ENCODE measurements at places on chromosomes 6 and 20. TPM values are rescaled to one million over a fixed set of nuclear protein-coding genes. Genes with fewer than 3 reads are reported as not detected.

Gene SLC22A2
- total RNA-seq = not detected

Gene FOXA2
- 14.4 TPM for total RNA-seq

Gene SMPD2
- total RNA-seq = 12.6 TPM

Gene C20orf144
- total RNA-seq = not detected

Gene PLAGL1
- total RNA-seq = 14.4 TPM

Gene AK9
- total RNA-seq = 3.5 TPM

DNA sequence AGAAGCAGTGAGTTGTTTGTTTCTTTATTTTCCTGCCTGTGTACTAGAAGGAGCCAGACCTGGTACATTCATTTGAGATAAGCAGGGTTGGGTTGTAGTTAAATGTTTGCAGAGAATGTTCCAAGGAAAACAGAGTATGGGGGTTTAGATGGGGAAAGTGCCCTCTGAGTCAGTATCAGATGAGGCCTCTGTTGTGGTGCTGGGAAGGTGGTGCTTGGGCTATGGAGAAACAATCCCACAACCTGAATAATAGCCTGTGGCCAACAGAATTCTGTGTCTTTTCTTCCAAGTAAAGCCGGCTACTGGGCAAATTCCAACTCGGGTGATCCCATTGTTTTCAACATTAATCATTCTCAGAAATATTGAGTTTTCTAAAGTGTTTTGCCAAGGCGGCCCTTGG, 109.3 kb downstream of the RNF144B start:
- H3K36me3 ChIP-seq = no peaks in the 10 kb centered on the region
- DNase-seq = no peak
- no peaks in the 10 kb centered on the region for H3K27me3 ChIP-seq
- H3K27ac ChIP-seq = no peak overlapping the region
- H3K4me1 ChIP-seq = peaks cover 20% of the 10 kb centered on the region

- no peak overlapping the region for H3K4me3 ChIP-seq
- 0 out of 2 replicates have a peak, but pooled peaks cover 6% of the 10 kb centered on the region for H3K4me1 ChIP-seq
- no peaks in the 10 kb centered on the region for H3K36me3 ChIP-seq
- no peaks in the 10 kb centered on the region for H3K27me3 ChIP-seq
- no peak for DNase-seq
- H3K27ac ChIP-seq = no peak overlapping the region
Measured at GRCh38 chr20:4763261-4763660, 41.6 kb downstream of the PRND start.

DNA sequence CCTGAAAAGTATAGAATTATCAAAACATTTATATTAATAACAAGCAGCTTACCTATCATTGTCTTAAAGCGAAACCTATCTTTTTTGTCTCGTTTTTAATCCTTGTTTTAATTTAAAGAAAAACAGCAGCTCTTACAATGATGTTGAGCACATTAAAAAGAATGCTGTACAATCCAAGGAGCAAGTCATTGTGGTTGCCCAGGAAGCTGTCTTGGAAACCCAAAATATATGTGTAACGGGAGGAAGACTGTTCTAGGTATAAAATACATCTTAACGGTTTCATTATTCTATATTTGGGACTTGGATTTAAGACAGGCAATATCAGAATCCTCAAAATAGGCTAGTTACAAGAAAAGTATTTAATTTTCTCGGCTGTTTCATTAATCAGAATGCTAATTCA, 21.7 kb downstream of the ZNF133 start:
- H3K36me3 ChIP-seq = peaks cover 10% of the 10 kb centered on the region
- no peaks in the 10 kb centered on the region for H3K27me3 ChIP-seq
- H3K27ac ChIP-seq = no peak overlapping the region
- H3K4me3 ChIP-seq = no peak overlapping the region
- no peak for DNase-seq

DNA sequence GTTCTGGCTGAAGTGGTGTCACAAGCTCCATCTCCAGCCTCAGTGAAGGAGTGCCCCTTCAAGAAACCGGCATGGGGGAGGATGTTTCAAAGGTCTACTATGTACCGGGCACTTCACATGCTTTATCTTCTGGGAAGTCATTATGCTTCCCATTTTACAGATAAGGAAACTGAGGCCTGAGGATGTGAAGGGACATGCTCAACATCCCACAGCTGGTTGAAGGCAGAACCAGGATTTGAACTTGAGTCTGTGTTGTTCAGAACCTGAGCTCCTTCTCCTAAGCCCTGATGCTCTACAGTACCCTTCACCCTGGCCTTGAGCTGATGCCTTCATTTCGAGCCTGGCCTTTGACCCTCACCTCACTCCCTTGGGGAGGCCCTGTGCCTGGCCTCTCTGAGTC, 13.0 kb downstream of the GLP1R start:
- no peak overlapping the region for H3K4me3 ChIP-seq
- H3K27ac ChIP-seq = no peak overlapping the region
- no peak for DNase-seq
- no peaks in the 10 kb centered on the region for H3K4me1 ChIP-seq

DNA sequence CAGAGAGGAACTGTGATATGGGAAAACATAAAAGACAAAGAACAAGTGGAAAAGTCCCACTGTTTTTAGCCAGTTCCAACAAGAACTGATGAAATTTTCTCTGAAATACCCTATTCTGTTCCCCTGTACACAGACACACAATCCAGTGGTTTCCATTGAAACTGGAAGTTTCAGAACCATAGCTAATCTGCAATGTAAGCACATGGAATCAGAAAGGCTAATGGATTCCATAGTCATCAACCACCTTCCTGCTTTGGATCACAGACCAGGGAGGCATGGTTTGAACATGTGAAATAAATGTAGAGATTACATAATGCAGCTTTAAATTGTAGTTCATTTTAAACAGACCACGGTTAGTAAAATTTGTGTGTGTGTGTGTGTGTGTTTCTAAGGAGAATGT, 242.1 kb downstream of the GJA1 start:
- no peak overlapping the region for H3K27ac ChIP-seq
- H3K36me3 ChIP-seq = no peaks in the 10 kb centered on the region
- H3K4me3 ChIP-seq = no peak overlapping the region
- DNase-seq = no peak
- no peaks in the 10 kb centered on the region for H3K27me3 ChIP-seq

DNA sequence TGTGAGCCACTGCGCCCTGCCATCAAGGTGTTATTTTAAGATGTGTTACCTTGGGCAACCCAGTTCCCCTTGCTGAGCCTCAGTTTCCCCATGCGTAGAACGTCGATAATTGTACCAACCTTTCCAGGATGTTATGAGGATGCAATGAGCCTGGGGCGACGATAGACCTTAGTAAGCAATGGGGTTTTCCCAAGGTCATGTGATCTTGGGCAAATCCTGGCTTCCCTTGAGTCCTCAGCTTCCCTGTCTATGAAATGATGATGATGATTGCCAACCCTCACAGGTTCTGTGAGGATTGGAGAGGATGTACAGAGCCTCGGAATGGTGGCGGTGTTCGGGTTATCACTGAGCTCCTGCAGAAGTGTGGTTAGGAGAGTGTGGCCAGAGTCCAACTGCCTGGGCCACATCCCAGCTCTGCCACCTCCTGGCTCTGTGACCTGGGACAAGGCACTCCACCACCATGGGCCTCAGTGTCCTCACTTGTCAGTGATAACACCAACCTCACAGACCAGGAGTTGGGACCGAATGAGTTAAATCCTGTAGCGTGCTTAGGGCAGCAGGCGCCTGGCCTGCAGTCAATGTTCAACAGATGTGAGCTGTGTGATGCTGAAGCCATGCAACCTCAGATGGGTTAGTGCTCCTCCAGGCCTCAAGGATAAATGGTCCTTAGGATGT, 23.4 kb downstream of the SIRPA start:
- H3K27ac ChIP-seq = no peak overlapping the region
- no peaks in the 10 kb centered on the region for H3K27me3 ChIP-seq
- no peak overlapping the region for H3K4me3 ChIP-seq
- H3K36me3 ChIP-seq = 0 out of 2 replicates have a peak, but pooled peaks cover 7% of the 10 kb centered on the region
- DNase-seq = no peak

DNA sequence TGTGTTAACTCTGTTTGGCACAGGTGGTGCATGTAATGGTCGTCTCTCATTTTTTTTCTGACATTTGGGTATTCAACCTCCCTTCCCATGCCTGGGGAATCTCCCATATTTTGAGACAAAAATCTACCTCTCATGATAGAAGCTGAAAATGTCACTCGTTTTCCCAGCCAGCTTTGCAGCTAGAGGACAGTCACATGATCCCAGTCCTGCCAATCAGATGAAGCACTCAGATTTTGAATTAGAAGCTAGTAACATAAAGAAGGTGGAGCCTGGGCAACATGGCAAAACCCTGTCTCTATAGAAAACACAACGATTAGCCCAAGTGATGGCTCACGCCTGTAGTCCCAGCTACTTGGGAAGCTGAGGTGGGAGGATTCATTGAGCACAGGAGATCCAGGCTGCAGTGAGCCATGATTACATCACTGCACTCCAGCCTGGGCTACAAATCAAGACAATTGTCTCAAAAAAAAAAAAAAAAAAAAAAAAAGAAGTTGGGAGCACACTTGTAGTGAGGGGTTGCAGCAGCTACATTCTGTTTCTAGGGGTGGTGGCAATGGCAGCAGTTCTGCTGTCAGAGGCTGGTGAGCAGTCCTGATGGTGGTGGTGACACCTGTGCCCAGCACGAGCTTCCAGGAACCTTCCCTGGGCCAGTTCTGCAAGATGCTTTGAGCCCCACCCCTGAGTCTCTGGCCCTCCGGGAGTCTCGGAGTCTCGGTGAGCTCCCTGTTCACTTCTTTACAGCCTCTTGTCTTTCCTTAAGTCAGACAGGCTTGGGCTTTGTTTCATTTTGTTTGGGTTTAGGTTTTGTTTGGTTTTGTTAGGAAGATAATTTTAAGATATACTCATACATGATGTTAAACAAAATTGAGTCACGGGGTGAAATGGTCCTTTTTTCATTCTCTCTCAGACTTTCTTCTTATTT, 94.1 kb upstream of the KCNG1 start:
- H3K4me1 ChIP-seq = peaks cover 23% of the 10 kb centered on the region
- DNase-seq = peak; percentile 51
- no peaks in the 10 kb centered on the region for H3K36me3 ChIP-seq
- H3K4me3 ChIP-seq = no peak overlapping the region
- H3K27me3 ChIP-seq = no peaks in the 10 kb centered on the region

DNA sequence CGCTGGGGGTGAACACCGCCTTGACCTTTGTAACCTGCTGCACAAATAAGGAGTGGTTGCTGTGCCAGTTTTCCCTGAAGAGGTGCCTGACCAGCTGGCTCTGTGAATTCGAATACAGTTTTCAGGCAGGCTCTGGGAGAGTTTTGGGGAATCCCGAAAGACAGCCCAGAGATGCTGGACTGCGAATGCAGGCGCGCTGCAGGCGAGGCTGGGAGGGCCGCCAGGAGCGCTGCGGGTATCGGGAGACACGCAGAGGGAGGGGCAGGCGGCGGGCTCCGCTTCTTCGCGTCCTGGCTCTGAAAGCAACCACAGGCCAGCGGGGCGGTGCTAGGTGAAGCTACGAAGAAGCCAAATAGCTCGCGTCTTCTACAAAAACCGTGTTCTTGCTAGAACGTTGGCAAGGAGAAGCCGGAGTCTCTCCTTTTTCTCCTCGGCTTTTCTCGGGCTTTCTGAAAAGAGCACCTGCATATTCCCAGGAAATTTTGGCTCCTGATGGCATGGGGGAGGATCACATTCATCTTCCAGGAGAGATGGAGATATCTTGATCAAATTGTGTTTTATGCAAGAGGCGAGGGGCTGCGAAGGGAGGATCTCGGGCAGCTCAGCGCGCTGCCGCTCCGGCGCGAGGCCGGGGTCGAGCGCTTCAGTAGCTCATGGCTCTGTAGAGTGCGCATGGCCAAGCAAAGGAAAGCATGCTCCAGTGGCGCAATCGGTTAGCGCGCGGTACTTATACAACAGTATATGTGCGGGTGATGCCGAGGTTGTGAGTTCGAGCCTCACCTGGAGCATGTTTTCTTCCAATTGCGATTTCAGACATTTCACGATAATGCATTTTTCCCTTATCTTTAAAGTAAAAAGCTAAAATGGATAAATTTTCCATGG, 158.1 kb upstream of the ZNF184 start:
- H3K4me1 ChIP-seq = 0 out of 2 replicates have a peak, but pooled peaks cover 4% of the 10 kb centered on the region
- H3K36me3 ChIP-seq = no peaks in the 10 kb centered on the region
- no peak overlapping the region for H3K27ac ChIP-seq
- H3K27me3 ChIP-seq = no peaks in the 10 kb centered on the region
- peak overlapping the region; percentile 75 for H3K4me3 ChIP-seq

DNA sequence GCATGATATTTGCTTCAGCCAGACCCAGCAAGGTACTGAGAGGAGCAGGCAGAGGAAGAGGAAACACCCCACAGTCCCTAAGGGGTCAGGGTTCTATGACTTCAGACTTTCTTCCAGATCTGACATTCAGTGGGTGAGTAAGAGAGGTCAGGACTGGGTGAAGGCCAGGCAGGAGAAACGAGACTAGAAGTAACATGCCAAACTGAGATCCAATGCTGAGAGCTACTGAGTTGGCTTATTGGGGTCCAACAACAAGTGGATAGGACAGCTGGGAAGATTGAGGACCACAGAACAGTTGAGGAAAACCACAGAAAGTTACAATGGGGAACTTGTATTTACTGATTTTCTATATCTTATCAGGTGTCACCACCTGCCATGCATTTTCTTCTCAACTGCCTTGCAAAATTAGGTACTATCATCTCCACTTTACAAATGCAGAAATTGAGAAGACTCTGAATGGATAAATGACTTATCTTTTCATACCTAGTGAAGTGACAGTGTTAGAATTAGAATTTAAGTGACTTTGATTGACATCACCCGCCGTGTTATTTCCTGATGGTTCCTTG, 43.8 kb upstream of the HIVEP1 start:
- H3K27me3 ChIP-seq = no peaks in the 10 kb centered on the region
- no peak overlapping the region for H3K4me3 ChIP-seq
- peaks cover 5% of the 10 kb centered on the region for H3K4me1 ChIP-seq
- no peaks in the 10 kb centered on the region for H3K36me3 ChIP-seq

DNA sequence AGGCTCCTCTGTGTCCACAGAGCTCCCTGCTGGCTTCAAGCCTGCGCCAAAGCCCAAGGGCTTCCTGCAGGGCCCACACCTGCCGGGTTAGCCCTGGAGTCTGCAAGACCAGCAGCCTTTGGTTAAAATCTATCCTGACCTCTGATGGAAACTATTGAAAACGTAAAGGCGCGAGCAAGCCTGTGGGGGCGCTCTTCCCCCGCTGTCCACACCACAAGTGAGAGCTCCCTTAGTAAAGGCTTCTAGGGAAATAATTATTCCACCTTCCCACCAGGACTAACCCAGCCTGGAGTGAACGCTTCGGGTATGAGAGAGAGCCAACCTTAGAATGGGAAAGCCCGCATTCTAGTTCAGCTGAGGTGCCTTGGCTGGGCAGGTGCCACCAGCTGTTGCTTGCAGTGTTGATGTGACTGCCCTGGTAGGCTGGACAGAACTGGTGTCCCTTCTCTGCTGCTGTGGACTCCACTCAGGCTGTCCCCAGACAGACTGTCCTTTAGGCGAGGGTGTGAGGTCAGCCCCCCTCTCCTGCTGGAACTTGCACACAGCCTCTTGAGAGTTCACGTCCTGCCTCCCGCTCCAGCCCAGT, 68.7 kb downstream of the SYTL3 start:
- no peaks in the 10 kb centered on the region for H3K27me3 ChIP-seq
- H3K4me1 ChIP-seq = peaks cover 14% of the 10 kb centered on the region
- peak; percentile 27 for DNase-seq
- H3K27ac ChIP-seq = no peak overlapping the region

GRCh38 chr6:149331043-149331807, 13.7 kb downstream of the TAB2 start:
- H3K27me3 ChIP-seq = no peaks in the 10 kb centered on the region
- H3K36me3 ChIP-seq = no peaks in the 10 kb centered on the region
- H3K4me1 ChIP-seq = peaks cover 50% of the 10 kb centered on the region
- H3K27ac ChIP-seq = peak overlapping the region; percentile 91
- H3K4me3 ChIP-seq = no peak overlapping the region

GRCh38 chr6:33837971-33838665, 34.3 kb upstream of the MLN start:
- peaks cover 23% of the 10 kb centered on the region for H3K4me1 ChIP-seq
- no peaks in the 10 kb centered on the region for H3K36me3 ChIP-seq
- H3K27ac ChIP-seq = no peak overlapping the region
- no peak for DNase-seq
- H3K27me3 ChIP-seq = no peaks in the 10 kb centered on the region

Data from PC-3 (cell line).